Stimulated activated CD8-positive, alpha-beta memory T cell treated with anti-CD3 and anti-CD28 coated beads, Interleukin-2, amount 100 ng/mL, for 1 hour (primary cell): ENCODE measurements at places on chromosomes 13 and 19.

DNA sequence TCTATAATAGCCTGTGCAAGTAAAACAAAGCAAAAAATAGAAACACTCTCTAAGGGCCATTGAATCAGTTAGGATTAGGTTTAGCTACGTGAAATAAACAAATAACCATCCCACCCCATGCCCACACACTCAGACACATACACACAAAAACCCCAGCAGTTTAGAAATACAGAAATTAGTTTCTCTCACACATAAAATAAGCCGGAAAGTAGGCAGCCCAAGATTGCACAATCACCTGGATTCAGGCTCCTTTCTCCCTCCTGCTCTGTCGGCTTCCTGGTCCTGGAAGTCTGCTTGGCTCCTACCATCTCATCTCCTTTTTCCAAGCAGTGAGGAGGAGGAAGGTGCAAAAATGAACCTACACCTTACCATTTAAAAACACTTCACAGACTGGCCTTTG lies 22.6 kb upstream of the USP12 start:
- DNase-seq, result no peak

GRCh38 chr13:48281556-48281955 lies 22.0 kb upstream of the RB1 start:
- DNase-seq, result no peak

- DNase-seq, result no peak
Observed at GRCh38 chr19:51047031-51047335, 12.2 kb upstream of the KLK12 start.

GRCh38 chr19:34961775-34962686 lies 2.0 kb downstream of the ZNF792 start:
- no peak for DNase-seq

DNA sequence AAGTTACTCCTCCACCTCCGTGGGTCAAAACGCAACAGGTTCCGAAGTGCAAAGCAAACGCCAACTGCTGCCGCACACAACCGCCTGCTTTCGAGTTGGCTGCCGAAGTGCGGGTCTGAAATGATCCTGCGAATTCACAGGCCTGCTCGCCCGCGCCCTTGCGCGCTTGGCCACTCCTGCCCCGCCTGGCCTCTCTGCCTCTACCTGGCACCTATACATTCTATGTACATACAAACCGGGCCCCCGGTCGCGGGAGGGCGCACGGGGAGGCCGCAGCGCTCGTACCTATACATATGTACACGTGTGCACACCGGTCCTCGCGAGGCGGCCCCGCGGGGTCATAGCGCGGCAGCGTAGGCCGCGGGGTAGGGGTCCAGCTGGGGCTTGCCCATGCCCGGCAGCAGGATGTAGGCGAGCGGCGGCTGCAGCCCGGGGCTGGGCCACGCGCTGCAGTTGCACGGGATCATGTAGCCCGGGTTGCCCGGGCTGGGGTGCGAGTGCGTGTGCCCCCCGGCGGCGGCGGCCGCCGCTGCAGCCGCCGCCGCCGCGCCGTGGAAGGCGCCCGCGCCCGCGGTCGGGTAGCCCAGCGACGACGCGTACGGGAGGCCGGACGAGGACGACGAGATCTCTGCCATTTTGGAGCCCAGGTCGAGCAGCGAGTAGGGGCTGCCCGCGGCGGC lies 1.3 kb downstream of the SOX21 start:
- no peak for DNase-seq

- no peak for DNase-seq
Observed at GRCh38 chr19:10422046-10422461, 1.7 kb downstream of the PDE4A start.

DNA sequence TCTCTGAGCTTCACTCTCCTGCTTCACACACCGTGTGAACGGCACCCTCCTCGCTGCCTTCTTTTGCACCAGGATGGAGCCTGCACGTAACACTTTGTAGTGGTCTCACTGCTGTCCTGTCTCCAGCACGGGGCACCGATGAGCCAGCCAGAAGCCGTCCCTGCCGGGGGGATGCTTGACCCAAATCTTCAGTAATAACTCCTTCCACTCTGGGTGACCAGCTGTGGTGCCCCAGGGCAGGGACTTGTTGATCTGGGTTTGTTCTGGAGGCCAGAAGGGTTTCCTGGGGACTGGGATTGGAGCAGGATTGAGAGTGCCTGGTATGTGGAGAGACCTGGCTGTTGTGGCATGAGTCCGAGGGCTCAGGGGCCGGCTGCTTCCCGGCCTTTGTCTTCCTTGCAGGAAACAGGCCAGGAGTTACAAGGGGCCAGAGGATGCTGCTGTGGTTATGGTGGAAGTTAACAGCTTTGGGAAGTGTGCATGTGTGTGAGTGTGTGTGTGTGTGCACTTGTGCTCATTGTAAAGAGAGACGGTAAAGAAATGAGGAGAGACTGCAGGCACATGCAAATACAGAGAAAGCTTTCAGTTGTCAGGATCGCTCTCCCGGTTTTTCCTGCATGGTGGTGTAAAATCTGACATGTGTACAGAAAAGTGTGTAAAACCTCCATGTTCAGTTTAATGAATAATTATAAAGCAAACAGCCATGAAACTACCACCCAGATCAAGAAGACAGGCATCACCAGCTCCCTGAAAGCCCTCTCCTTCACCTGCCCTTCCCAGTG lies 18.9 kb downstream of the PAK4 start:
- DNase-seq, result no peak
